SHP77 treated with DMSO at 0.1 percent for 48 hours (cell line): ENCODE measurements at places on chromosomes 2 and 18.

DNA sequence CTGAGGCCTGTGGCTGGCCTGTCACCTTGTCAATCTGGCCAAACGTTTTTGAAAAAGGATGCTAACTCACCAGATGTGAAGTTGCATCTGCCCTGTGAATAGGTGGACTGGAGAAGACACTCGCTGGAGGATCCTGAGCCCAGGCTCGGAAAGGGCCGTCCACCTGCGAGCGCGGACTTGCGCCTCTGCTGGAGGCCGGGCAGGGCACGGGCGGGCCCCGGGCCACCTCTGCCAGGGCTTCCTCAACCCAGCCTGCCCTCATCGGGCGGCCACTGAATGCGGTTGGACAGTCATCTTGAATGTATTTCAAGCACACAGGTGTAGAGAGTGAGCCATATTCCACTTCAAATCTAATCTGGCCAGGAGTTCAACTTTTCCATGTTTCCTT is 83.9 kb downstream of the FAM210A start:
- DNase-seq: no peak

DNA sequence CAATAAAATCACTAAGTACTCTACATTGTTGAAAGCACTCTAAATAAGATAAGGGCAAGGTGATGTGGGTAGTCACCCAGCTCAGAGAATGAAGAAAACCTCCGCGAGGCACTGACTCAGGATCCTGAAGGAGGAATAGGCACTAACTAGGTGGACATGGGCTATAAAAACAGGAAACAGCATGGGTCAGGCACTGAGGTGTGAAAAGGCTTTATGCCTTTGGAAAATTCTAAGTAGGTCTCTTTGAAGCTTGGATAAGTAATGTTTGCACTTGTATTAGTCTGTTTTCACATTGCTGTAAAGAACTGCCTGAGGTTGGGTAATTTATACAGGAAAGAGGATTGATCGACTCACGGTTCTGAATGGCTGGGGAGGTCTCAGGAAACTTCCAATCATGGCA is 161.6 kb downstream of the EPHA4 start:
- no peak for DNase-seq

GRCh38 chr2:46072101-46072820 is 224.9 kb upstream of the EPAS1 start:
- DNase-seq: no peak

DNA sequence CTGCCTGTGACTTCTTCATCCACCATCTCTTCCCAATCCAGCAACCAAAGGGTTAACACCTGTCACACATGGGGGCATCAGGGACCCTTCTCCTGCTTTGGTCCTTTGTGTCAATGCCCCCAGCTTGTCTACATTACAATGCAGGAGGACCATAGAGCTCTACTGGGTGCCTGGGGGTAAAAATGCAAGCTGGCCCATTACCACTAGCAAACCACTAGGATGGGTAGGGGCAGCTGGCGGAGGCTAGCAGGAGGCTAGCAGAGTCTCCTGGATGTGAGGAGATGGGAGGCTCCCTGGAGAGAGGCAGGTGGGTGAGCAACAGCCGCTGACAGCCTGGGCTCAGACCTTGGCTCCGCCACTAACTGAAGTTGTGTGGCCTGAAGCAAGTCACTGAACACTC is 153.4 kb upstream of the SKOR2 start:
- DNase-seq: no peak

- DNase-seq: no peak
Measured at GRCh38 chr2:69166812-69167468, 154.0 kb downstream of the ANTXR1 start.

DNA sequence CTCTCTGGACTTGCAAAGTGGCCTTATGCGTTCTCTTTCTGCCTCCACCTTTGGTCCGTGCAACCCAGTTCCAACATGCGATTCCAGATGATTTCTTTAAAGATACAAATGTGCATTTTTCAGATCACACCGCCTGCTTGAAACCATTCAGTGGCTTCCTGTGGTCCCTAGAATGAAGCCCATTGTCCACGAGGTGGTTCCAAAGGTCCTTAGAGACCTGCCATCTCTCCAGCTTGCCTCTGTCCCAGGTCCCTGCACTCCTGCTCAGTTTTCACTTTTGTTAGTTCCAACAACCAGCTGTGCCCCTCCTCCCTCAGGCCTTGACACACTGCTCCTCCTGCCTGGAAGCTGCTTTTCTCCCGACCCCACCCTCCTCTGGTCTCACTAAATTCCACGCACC is 3.6 kb upstream of the INO80C start:
- DNase-seq: no peak

DNA sequence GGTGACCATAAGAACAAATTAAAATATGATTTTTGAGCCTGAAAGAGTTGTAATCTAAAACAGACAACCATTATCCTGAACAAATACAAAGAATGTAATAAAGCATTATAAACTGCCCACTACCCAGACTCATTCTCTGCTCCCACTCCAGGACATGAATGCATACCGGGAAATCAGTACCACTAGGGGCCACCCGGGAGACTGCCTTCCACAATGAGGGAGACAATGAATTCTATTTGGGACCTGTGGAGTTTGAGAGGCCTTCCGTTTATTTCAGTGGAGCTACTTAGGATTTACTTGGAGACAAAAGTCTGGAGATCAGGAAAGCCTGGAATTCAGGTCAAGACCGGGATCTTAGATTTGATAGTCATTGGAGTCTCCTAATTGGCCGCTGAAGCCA is 50.0 kb downstream of the NAB1 start:
- no peak for DNase-seq
